Uterus (tissue), 4 donors: ENCODE measurements at places on chromosomes 3 and 15. TPM values are rescaled to one million over a fixed set of nuclear protein-coding genes. Genes with fewer than 3 reads are reported as not detected.

The DUOXA1 gene
- 1.4 TPM for total RNA-seq

DNA sequence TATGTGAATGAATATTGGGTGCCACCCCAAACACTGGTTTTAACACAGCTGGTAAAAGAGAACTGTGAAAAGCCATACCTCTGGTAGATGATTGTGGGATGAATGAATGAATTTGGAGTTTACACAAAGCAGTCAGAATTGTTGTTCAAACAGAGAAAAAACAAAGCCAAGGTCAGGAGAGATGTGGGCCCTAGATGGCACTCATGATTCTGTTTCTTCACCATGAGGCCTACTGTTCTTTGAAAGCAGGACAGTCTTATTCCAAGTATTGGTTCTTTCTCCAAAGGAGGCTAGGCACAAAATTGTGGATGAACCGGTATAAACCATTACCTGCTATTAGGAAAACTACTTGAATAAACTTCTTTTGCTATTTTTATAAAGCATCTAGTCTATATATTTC lies 97.6 kb downstream of the SAMMSON start:
- no peak overlapping the region for H3K27ac ChIP-seq
- no peaks in the 10 kb centered on the region for H3K27me3 ChIP-seq

The TEX55 gene
- not detected for total RNA-seq

DNA sequence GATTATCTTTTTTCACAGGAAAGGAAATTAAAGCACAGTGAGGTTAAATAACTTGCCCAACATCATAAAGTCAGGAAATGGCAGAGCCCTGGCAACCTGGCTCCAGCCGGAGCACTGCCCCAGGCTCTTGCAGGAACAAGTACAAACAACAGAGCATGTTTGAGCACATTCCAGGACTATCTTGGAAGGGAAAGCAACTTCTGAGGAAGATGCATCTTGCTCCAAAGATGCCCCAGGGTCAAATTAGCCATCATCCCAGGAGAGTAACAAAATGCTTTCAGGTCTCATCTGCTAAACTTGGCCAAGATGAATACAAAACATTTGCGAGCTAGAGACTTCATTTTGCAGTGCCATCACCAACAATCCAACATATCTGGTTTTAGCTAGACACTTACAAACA lies 162.4 kb upstream of the LRRN1 start:
- no peaks in the 10 kb centered on the region for H3K4me1 ChIP-seq
- H3K36me3 ChIP-seq, result no peaks in the 10 kb centered on the region
- no peaks in the 10 kb centered on the region for H3K27me3 ChIP-seq
- H3K27ac ChIP-seq, result no peak overlapping the region
- no peak for DNase-seq

GRCh38 chr3:32440611-32441350 lies 49.1 kb downstream of the CMTM7 start:
- H3K4me1 ChIP-seq, result no peaks in the 10 kb centered on the region
- DNase-seq, result no peak
- no peaks in the 10 kb centered on the region for H3K27me3 ChIP-seq
- H3K27ac ChIP-seq, result no peak overlapping the region
- no peaks in the 10 kb centered on the region for H3K36me3 ChIP-seq

DNA sequence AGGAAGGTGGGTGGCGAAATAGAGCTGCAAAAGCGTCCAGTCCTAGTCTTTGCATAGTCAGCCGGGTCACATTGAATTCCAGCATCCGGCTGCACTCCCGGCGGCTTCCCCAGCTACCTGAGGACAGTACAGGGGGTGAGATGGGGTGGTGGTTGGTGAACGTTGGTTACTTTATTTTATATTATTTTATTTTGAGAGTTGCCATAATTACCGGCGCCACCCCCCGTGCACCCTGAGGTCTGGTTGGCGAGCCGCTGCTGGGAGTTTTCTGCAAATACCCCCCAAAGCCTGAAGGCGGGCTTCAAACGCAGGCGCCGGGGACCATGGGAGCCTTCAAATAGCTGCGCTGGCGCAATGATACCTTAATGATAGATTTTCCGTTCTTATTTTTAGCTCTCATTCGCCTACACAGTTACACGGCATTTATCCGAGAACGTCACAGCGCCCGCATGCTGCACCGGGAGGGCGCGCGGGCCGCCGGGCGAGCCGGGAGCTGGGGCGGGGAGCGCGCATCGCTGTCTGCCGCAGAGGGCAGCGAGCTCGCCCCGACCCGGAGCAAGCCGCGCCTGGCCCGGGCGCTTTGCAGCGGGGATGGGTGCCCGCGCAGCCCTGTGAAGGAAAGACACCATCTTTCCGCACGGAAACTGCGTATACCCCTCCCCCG lies 756 bp upstream of the RASGRF1 start:
- no peak overlapping the region for H3K27ac ChIP-seq
- DNase-seq, result no peak
- no peaks in the 10 kb centered on the region for H3K36me3 ChIP-seq
- no peaks in the 10 kb centered on the region for H3K4me1 ChIP-seq
- H3K27me3 ChIP-seq, result peaks cover 16% of the 10 kb centered on the region

The SELENOK gene
- 132 TPM for total RNA-seq
